Progenitor cell of endocrine pancreas (in vitro differentiated cells): ENCODE measurements at places on chromosomes 16 and 17. TPM values are rescaled to one million over a fixed set of nuclear protein-coding genes. Genes with fewer than 3 reads are reported as not detected.
A peak's percentile ranks its signal among the peaks of the same experiment; 100 is the strongest.

GRCh38 chr16:72666267-72666666 lies 381.7 kb downstream of the ZFHX3 start:
- DNase-seq, result no peak

Gene NPIPA5
- 5.3 and 8.5 TPM in 2 replicates for total RNA-seq

DNA sequence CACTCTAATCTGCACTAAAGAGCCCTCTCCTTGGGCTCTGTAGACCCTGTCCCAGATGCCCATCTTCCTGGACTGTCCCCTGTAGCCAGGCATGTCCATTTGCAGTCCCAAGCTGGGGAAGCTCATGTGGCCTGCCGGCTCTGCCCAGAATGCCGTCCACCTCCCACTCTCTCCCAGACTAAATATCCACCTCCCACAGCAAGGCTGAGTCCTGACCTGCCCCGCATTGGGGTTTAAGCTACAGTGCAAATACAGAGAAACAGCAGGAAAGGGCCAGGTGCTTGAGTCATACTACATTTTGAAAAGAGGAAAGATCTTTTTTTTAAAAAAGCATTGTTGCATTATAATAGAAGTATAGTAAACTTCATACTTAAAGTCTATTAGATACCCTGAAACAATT lies 3.0 kb downstream of the ST6GALNAC2 start:
- DNase-seq, result no peak

Gene GLIS2
- 22.2 and 23.2 TPM in 2 replicates for total RNA-seq

Gene RCVRN
- not detected in 2 replicates for total RNA-seq

GRCh38 chr16:56343661-56344517 lies 81.5 kb downstream of the AMFR start:
- DNase-seq, result no peak

GRCh38 chr17:81416612-81417011 lies 21.4 kb downstream of the BAHCC1 start:
- DNase-seq, result no peak

GRCh38 chr17:17044846-17045561 lies 2.7 kb downstream of the MPRIP start:
- no peak for DNase-seq

DNA sequence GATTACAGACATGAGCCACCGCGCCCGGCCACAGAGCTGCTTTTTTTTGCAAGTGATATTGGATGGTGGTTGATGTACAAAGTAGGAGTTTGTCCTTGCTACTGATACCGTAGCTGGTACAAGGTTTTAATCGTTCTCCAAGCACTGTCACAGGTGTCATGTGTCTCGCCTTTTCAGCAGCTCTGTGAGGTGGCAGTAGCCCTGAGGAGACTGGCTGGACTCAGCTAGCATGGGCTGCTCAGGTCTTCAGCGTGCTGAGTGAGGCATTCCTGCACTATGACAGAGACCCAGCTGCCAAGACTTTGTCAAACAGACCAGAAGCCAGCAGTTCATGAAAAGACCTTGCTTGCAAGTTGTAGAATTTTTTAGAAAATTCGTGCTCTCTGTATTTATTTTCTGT lies 7.2 kb downstream of the WWOX start:
- no peak for DNase-seq

Gene FOXJ1
- total RNA-seq, result 18.6 and 19.0 TPM in 2 replicates

Gene MYH2
- not detected in 2 replicates for total RNA-seq

GRCh38 chr16:54072237-54072636 lies 214.3 kb downstream of the IRX3 start:
- DNase-seq, result no peak

GRCh38 chr17:29870836-29871465 lies 59.1 kb downstream of the SSH2 start:
- DNase-seq, result no peak

- DNase-seq, result no peak
These were observed 787 bp upstream of the CCL3L1 start for GRCh38 chr17:36197387-36197703.

DNA sequence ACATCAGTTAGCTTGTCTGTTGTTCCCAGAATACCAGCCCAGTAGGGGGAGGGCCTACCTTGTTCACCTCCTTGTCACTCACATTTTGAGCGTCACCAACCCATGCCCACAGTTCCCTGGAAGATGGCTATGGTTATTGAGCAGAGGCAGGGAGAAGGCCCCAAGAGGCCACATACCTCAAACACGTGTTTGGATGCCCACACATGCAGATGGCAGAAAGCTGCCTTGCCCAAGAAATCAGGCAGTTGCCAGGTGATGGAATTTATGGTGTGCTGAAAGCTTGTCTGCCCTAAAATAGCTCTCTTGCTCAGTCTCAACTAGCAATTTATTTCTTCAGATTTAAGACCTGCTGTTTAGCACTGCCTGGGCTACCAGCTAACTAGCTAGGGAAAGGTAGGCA lies 16.5 kb upstream of the CMTM4 start:
- no peak for DNase-seq

- DNase-seq, result no peak
These were observed 49.1 kb downstream of the RAB11FIP3 start for GRCh38 chr16:474420-475122.

GRCh38 chr17:75776386-75777295 lies 8.0 kb upstream of the UNK start:
- no peak for DNase-seq

DNA sequence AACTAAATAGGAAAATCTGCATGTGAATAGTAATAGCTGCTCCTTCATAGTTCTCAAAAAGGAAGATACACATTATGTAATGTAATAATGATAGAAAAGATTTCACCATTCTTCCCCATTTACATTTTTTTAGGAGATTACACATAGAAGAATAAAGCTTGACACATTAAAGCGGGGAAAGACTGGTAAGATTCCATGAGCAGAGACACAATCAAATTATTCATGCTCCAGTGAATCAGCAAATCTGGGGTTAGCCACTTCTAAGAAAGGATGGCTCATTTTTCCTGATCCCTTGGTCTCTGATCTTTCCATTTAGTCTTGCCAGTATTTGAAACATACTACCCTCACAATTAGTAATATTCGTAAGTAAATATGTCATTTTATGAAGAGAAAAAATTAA lies 81.9 kb downstream of the CA4 start:
- no peak for DNase-seq

DNA sequence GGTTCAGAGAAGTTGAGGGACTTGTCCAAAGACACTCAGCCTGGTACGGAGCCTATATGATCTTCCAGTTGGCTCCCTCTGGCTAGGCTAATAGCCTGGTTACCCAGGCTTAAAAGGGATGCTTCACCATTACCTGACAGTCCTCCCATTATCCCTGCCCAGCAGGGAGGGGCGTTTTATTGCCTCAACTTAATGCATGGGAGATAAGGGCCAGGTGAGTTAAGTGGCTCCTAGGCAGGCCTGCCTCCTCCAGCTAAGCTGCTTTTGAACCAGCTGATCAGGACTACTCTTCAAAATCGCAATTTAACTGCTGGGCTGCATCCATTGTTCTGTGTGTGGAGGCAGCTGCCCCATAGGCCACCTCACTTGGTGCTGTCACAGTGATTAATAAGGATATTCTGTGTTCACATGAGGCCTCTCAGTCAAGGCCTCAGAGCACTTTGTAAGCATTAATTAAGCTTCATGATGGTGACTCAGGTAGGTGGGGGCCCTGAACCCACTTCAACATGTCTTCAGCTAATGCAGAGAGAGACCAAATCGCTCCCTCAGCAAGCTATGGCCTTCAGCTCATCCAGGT lies 27.9 kb downstream of the SMPD3 start:
- DNase-seq, result no peak

DNA sequence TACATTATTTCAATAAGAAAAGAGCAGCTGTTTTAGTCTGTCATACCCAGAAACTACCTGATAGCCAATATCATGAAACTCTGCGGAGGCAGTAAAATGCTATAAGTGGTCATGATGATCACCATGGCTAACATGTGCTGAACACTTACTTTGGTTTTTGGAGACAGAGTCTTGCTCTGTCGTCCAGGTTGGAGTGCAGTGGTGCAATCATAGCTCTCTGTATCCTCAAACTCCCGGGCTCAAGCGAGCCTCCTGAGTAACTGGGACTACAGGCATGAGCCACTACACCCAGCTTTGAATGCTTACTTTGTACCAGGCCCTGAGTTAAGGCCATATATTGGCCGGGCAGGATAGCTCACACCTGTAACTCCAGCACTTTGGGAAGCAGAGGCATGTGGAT lies 101.2 kb upstream of the DHX40 start:
- DNase-seq, result no peak

- DNase-seq, result no peak
These were observed 27.2 kb downstream of the FZD2 start for GRCh38 chr17:44584443-44584842.

Gene LGALS9B
- total RNA-seq, result not detected in 2 replicates

- no peak for DNase-seq
These were observed 3.3 kb upstream of the SLFN12L start for GRCh38 chr17:35540589-35541404.

Gene KRTAP17-1
- total RNA-seq, result not detected in 2 replicates

Gene KRTAP9-4
- total RNA-seq, result not detected in 2 replicates

Gene NTN1
- total RNA-seq, result 3.3 and 4.4 TPM in 2 replicates

GRCh38 chr17:79125503-79125902 lies 50.9 kb downstream of the ENGASE start:
- DNase-seq, result no peak

DNA sequence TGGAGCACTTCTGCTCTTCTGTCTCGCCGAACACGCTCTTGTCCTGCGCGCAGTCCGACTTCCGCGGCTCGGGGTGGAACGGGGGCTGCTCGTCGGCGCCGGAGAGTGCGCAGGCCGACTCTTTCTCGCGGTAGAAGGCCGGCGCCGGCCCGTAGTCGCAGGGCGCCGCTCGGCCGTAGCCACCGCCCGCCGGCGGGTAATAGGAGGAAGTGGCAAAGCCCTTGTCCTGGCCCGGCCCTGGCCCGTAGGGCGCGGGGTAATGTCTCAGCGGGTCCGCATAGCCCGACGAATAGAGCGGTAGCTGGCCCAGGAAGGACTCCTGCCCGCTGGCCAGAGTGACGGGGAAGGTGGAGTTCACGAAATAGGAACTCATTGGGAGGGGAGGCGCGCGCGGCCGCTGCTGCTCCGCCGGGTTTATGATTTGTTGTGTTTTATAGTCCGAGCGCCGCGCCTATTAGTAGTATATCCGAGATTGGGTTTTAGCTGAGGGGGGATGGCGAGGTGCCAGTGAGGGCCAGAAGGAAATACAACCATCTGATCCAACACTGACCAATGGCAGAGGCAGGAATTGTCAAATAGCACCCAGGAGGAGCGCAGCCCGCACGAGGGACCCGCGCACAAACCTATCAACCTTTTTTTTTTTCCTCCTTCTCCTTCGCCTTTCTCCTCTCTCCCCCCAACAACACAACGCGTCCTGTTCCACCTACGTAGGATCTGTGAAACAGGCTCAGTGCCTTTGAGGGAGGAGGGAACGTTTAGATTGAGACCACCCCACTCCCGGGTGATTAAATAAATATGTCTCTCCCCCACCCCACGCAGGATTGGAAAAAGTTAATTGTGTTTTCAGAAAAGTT lies 4.4 kb upstream of the HOXB5 start:
- DNase-seq, result no peak

GRCh38 chr17:39225959-39226683 lies 376 bp upstream of the STAC2 start:
- peak; percentile 53 for DNase-seq
